ENCODE measurements at places on chromosomes 11 and 22.

- no peak overlapping the region for H3K27ac ChIP-seq
- no peak for DNase-seq
- no peaks in the 10 kb centered on the region for H3K27me3 ChIP-seq
- no peaks in the 10 kb centered on the region for H3K4me1 ChIP-seq
Measured at GRCh38 chr11:16041207-16041606, 315.1 kb downstream of the SOX6 start.

DNA sequence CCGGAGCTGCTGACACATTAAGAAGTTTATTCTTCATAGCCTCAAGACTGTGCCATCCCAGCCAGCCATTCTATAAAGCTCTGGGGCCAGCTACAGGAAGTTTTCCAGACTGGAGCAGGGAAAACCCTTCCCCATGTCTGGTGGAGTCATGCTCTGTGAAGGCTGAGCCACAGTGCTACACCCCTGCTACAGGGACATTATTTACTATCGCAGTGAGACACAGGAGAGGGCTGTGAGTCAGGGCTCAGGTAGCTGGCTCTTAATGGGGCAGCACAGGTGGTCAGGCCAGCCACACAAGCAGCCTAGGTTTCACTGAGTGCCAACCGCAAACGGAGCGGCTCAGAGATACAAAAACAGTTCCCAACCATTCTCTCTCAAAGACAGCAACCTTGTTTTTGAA is 12.1 kb downstream of the HPS4 start:
- peak; percentile 88 for DNase-seq
- H3K27ac ChIP-seq, result peak overlapping the region; percentile 92
- no peaks in the 10 kb centered on the region for H3K27me3 ChIP-seq
- no peak overlapping the region for H3K4me3 ChIP-seq

- DNase-seq, result no peak
- H3K4me3 ChIP-seq, result no peak overlapping the region
- no peaks in the 10 kb centered on the region for H3K27me3 ChIP-seq
- H3K36me3 ChIP-seq, result no peaks in the 10 kb centered on the region
Measured at GRCh38 chr11:70448983-70449567, 50.7 kb downstream of the CTTN start.

DNA sequence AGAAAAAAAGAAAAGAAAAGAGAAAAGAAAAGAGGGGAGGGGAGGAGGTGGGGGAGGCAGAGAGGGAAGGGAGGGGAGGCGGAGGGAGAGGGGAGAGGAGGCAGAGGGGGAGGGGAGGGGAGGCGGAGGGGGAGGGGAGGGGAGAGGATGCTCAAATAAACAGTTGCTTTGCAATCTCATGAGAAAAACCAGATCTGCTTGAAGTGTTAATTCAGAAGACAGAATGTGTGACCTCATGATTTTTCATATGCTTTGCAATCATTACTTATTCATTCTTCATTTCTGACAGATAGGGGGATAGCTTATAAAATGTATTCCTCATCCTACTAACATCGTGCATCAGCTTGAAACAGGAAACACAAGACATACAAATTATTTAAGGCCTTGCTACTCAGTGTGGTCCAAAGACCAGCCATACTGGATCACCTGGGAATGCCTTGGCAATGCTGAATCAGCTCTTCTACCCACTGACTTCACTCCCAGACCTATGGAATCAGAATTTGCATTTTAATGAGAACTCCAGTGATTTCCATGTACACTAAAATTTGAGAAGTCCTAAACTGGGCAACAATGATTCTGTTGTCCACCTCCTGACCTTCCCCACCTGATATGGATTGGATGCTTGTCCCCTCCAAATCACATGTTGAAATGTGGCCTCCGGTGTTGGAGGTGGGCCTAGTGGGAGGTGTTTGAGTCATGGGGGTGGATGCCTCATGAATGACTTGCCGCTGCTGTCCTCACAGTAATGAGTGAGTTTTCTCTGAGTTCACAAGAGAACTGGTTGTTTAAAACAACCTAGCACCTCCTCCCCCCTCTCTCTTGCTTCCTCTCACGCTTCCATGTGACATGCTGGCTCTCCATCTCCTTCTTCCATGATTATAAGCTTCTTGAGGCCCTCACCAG is 69.2 kb downstream of the CCDC34 start:
- H3K27ac ChIP-seq, result no peak overlapping the region
- no peak overlapping the region for H3K4me3 ChIP-seq
- no peaks in the 10 kb centered on the region for H3K36me3 ChIP-seq
- no peaks in the 10 kb centered on the region for H3K27me3 ChIP-seq
- peaks cover 2% of the 10 kb centered on the region for H3K4me1 ChIP-seq

- no peak overlapping the region for H3K27ac ChIP-seq
- DNase-seq, result no peak
- peaks cover 3% of the 10 kb centered on the region for H3K4me1 ChIP-seq
- H3K4me3 ChIP-seq, result no peak overlapping the region
- H3K36me3 ChIP-seq, result no peaks in the 10 kb centered on the region
- no peaks in the 10 kb centered on the region for H3K27me3 ChIP-seq
Measured at GRCh38 chr11:110065189-110065588, 28.0 kb upstream of the ZC3H12C start.

- H3K4me1 ChIP-seq, result no peaks in the 10 kb centered on the region
- peaks cover 7% of the 10 kb centered on the region for H3K27me3 ChIP-seq
- DNase-seq, result no peak
- no peak overlapping the region for H3K27ac ChIP-seq
- no peaks in the 10 kb centered on the region for H3K36me3 ChIP-seq
- no peak overlapping the region for H3K4me3 ChIP-seq
Measured at GRCh38 chr11:11706028-11706427, 84.2 kb upstream of the GALNT18 start.

GRCh38 chr11:78400702-78401101 is 16.9 kb downstream of the GAB2 start:
- H3K27me3 ChIP-seq, result no peaks in the 10 kb centered on the region
- no peak overlapping the region for H3K27ac ChIP-seq
- H3K4me3 ChIP-seq, result no peak overlapping the region
- no peaks in the 10 kb centered on the region for H3K4me1 ChIP-seq
- H3K36me3 ChIP-seq, result no peaks in the 10 kb centered on the region
- DNase-seq, result no peak
